Hematopoietic multipotent progenitor cell treated with erythropoietin and hydrocortisone succinate and interleukin-3 and kit ligand, for 8 days (in vitro differentiated cells): ENCODE measurements at places on chromosomes 4 and X.

GRCh38 chr4:77920371-77920770 is 57.7 kb downstream of the MRPL1 start:
- DNase-seq: no peak

GRCh38 chr4:186839122-186840037 is 115.7 kb upstream of the FAT1 start:
- no peak for DNase-seq

DNA sequence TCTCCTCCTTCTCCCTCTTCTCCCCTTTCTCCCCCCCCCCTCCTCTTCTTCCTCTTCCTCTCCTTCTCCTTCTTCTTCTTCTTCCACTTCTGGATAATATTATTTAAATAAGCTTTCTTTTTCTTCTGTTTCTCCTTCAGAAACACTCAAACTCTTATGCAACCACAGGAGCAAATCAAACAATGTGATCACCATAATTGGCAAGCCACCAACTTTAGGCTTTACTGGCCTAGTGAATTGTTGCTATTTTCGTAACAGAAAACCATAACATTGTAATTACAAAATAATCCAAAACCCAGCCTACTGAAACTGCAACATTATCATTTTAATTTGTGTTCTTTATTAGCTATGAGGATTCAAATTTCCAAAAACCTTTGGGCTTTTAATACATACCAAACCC is 14.3 kb downstream of the DCAF8L1 start:
- no peak for DNase-seq

DNA sequence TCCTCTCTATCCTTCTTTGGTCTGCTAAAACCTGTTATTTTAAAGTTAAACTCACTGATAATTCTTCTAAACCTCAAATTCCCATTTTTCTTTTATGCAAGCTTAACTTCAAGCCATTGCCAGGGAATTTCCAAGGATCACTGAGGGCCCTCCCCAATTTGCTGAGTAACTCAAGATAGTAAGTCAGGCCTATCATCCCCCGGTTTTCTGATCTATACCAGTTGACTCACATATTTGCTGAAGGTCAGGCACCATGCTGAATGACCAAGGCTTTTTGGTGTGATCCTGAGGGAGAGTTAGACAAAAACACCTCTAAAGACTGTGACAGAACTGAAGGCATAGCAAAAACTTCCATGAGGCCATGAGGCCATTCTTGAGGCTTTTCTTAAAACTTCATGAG is 1301.9 kb downstream of the PCDH7 start:
- DNase-seq: no peak

GRCh38 chr4:15469402-15470127 is at the start of gene CC2D2A:
Gene CC2D2A, plus strand, starts transcription at chr4:15469882. Its CDS starts 6,051 bp downstream, at chr4:15475933.
- no peak for DNase-seq

DNA sequence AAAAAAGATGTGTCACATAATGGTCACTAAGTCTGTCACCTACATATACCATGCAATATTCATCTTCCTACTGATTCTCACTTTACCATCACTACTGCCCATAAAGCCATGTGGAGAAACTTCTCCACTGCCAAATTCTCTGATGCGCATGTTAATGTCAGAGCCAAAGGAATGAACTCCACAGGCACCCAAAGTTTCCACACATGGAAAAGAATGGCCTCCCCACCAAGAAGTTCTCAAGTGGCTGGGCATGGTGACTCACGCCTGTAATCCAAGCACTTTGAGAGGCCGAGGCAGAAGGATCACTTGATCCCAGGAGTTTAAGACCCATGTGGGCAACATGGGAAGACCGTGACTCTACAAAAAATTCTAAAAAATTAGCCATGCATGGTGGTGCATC is 43.8 kb upstream of the UGDH start:
- no peak for DNase-seq

- DNase-seq: peak; percentile 58
These were observed 5.1 kb upstream of the CXCL8 start for GRCh38 chr4:73735231-73735630.

- no peak for DNase-seq
These were observed 76.5 kb upstream of the MSX1 start for GRCh38 chr4:4782969-4783368.

- DNase-seq: peak; percentile 16
These were observed 6.9 kb downstream of the CCNB3 start for GRCh38 chrX:50211510-50211909.

- DNase-seq: no peak
These were observed 5.6 kb downstream of the SEPTIN11 start for GRCh38 chr4:76955182-76955581.

GRCh38 chr4:100805538-100805937 is 287.7 kb upstream of the EMCN start:
- no peak for DNase-seq

DNA sequence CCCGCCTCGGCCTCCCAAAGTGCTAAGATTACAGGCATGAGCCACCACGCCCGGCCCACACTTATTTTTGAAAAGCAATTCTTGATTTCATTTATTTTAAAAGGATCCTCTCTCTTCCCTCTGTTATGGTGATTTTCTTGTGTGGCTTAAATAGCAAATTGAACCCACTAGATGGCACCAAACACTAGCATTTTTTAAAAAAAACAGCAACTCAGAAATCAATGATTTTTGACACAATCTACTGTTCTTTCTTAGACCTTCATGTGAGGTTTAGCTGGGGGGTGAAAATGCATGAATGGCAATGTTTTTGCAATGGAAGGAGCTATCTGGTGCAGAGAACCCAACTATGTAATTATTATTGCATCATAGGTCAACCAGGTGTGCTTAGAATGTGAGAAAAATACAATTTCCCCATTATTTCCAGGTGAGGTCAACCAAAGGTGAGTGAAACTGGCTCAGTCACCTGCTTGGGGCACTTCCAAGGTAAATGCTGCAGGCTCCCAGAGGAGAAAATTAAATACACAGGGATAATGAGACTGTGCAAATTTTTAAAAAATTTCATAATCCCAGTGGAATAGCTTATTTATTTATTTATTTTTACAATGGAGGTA is 226.7 kb upstream of the PRKX start:
- peak; percentile 26 for DNase-seq

GRCh38 chr4:81688085-81688484 is 216.4 kb upstream of the RASGEF1B start:
- DNase-seq: no peak

- DNase-seq: no peak
These were observed 547.0 kb upstream of the LCORL start for GRCh38 chr4:18568600-18568999.

GRCh38 chr4:80007745-80008149 is 65.3 kb downstream of the ANTXR2 start:
- DNase-seq: no peak

DNA sequence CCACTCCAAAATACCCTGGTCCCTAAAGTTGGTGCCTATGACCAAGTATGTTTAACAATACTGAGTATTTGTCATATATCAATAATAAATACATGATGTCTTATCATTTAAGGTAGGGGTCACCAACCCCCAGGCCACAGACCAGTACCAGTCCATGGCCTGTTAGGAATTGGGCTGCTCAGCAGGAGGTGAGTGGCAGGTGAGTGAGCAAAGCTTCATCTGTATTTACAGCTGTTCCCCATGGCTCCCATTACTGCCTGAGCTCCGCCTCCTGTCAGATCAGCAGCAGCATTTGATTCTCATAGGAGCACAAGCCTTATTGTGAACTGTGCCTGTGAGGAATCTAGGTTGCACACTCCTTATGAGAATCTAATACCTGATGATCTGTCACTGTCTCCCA is 126.2 kb downstream of the HNRNPD start:
- no peak for DNase-seq

DNA sequence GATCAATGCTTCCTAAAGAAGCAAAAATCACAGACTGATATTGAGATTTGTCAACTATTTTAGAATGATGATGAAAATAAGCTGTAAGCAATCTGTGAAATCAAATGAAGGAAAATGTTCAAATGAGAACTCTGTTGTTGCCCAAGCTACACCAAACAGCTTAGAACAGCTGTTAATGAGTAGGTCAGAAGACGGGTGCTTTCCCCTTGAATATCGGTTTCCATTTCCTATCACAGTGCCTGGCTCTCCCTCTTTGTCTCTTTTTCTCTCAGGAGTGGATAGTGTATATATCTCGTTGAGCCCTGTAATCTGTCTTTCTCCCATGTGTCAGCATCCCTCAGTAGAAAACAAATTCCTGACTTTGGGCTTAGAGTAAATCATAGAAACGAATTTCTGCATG is 1592.9 kb upstream of the TENM3 start:
- no peak for DNase-seq

GRCh38 chr4:185272245-185272644 is 62.8 kb downstream of the SNX25 start:
- no peak for DNase-seq

DNA sequence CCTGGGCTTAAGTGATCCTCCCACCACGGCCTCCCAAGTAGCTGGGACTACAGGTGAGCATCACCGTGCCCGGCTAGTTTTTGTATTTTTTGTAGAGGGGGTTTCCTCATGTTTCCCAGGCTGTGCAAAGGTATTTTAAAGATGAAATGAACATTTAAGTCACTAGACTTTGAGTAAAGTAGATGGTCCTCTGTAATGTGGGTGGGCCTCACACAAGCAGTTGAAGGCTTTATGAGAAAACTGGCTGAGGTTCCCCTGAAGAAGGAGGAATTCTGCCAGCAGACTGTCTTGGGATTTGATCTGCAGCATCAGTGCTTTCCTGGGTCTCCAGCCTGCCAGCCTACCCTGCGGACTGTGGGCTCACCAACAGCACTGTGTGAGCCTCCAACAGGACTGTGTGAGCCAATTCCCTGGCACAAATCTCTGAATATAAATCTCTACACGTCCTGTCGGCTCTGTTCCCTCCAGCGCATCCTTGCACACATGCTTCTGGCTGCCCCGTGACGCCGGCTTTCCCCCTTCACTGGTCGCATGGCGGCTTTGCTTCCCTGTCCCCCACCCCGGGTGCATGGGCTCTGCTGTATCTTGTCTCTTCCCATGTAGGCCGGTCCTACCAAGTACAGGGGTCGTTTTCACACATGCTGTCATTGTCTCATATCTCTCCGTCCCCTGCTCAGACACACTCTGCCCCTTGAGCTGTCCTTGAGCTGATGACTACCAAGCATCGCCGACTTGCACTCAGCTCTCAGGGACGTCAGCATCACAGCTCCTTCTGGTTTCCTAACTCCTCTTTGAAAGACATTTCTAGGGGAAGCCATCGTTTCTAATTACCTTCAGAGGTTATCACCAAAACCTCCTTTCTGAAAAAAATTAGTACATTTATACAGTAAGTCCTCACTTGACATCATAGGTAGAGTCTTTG is 46.4 kb downstream of the RWDD4 start:
- no peak for DNase-seq

- no peak for DNase-seq
These were observed 106.1 kb downstream of the IRF2 start for GRCh38 chr4:184368290-184368689.

DNA sequence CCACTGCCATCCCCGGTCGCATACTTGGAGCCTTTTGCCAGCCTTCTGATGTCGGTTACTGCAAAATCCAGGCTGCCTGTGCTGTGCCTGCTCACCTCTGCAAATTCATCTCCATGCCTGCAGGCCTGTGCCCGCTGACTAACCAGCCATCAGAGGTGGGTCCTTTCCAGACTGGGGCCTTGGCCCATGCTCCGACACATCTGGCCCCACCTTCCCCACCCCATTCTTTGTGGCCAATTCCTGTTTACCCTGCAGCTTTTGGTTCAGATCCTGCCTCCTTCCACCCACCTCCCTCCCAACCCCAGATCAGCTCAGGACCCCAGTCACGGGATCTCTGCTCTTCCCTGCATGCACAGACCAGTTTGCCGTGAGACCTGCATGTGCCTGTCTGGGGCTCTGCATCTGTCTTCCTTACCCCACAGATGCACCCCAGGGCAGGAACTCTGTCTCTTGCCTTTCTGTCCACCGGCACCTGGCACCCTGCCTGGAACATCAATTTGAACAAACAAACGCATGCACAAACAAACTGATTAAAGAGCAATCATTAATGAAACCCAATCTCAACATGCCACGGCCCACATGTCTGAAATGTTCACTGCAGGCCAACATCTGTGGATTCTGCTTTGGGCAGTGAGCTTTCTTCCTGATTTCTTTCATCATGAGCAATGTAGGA is 112.8 kb upstream of the PSAPL1 start:
- DNase-seq: no peak

GRCh38 chr4:123133397-123134050 is 211.1 kb upstream of the NUDT6 start:
- no peak for DNase-seq

DNA sequence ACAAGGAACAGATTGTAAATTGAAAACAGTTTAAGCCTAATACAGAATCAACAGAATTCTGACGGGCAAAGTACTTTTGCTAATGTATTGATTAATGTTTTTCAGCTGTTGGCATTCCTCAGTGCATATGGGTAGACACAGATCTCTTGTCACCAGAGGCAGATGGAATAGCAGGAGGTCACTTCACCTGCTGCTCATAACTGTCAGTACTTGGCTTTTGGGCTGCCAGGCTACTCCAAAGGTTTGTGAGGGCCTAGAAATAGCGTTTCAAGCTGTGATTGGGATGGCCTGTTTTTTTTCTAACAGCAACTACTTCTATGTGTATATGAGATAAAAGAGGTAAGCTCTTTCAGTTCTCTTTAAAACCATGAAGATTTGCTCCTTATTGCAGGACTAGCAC is 307.5 kb upstream of the ANXA10 start:
- DNase-seq: no peak

DNA sequence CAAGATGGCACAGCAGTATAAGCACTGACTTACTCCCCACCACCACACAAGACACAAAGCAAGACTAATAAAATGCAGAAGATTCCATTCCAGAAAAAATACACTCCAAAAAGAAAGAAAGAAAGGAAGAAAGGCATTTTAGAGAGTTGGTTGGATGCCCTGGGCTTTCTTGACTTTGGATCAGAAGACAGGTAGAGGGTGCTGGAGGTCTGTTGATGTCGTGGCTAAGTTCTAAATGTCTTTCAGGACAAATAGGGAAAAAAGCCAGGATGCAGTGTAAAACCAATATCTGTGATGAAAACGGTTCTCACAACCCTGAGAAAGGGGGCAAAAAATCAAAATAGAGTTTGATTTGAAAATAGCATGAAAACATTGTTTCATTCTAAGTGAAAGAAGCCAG is 555.2 kb upstream of the PRKX start:
- no peak for DNase-seq

- DNase-seq: no peak
These were observed 149.3 kb downstream of the SPRY1 start for GRCh38 chr4:123545667-123546572.

DNA sequence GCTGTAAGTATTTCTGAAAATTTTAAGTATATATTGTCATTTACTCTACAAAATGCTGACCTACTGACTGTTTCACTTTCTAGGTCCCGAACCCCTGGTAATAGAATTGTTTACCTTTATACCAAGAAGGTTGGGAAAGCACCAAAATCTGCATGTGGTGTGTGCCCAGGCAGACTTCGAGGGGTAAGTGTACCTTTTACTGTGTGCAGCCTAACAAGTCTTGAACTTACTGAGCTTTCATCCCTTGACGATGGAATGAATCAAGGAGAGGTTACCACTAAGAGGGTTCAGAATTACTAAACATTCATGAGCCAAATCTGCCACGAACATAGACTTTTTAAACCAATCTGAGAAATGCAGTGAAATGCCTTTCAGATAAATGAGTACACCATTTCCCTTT is 1.6 kb downstream of the RPL34 start:
- DNase-seq: no peak

GRCh38 chr4:139453371-139454110 is 380 bp upstream of the RAB33B start:
- peak; percentile 97 for DNase-seq
